ENCODE measurements at places on chromosomes 4 and X.
A peak's percentile ranks its signal among the peaks of the same experiment; 100 is the strongest.

DNA sequence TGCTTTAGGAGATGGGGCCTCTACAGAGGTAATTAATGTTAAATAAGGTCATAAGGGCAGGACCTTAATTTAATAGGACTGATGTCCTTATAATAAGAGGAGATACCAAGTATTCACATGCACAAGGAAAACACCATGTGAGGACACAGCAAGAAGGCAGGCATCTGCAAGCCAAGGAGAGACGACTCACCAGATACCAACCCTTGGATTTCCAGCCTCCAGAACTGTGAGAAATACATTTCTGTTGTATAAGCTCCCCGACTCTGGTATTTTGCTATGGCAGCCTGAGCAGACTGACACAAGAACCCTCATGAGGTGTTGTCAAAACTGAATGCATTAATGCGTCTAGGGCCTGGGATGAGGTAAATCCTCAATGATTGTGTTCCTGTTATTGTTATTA, 56.2 kb upstream of the MAPK10 start:
- DNase-seq, result no peak

DNA sequence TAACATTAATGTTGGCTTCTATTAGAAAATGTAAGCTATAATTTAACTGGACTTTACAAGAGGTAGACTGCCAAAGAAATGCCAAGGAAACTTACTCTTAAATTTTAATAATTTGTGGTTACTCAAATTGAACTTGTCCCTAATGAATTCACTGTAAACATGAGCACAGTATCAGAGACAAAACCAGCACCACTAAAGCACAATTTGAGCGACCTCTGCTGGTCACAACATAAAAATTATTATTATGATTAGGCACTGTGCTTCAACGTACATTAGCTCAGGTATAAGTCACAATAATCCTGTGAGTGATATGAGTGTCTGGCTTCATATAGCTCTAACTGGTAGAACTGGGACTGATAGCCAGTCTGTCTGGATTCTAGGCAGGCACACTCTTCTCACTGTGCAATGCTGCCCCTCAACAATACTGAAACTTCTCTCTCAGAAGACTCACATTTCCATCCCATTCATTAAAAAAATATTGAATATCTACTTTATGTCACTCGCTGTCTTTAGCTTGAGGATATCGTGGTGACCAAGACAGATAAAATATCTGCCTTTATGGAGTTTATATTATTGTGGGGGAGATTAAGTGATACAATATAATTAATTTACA, 8.0 kb downstream of the NUDT6 start:
- DNase-seq, result no peak

DNA sequence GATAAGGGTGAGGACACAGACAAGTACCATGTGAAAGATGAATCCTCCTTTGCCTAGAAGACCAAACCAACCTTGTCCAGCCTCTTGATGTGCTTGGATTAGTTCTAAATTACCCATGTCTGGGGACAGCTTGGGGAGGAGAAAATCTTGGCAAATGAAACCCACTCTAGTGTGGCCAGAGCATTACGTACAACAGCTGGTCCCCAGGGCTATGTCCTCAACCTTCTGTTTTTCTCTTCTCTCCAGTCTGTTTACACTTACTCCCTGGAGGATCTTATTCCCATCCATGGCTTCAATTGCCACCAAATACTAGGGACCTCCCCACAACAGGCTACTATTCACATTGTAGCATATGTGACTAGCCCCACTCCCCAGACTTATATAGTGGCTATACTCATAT, 384.5 kb downstream of the OPHN1 start:
- DNase-seq, result no peak

DNA sequence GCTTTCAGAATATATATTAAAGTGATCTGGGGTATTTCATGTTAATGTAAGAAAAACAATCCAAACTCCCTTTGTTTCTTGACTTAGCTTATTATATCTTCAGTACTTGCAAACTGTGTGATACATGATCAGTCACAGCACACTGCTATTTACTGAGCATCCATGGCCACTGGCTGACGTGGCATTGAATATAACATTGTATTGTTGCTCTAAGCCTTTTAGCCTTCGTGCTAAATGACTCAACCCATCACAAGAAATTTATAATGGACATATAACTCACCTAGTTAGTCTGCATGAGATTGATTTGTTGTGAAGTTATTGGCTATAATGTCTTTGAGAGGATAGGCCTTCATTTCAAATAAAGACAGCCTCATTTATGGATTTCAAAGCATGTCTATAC, 642.6 kb downstream of the IL1RAPL1 start:
- no peak for DNase-seq

DNA sequence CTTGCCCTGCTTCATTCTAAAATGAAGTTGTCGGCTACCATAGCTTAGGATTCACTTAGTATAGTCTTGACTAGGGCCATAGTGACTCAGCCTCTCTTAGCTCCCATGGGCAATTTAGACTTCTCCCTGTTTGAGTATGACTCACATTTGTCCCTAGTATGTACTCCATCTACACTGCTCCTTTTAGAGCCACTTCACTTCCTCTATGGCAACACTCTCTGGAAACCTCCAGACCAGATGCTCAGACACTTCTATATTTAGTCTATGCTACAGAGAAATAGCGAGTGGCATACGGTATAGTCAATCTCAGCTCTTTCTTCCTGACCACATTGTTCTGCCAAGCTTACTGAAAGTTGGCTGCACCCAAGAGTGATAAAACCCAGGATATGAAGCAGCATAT, 11.2 kb downstream of the MEPE start:
- no peak for DNase-seq

DNA sequence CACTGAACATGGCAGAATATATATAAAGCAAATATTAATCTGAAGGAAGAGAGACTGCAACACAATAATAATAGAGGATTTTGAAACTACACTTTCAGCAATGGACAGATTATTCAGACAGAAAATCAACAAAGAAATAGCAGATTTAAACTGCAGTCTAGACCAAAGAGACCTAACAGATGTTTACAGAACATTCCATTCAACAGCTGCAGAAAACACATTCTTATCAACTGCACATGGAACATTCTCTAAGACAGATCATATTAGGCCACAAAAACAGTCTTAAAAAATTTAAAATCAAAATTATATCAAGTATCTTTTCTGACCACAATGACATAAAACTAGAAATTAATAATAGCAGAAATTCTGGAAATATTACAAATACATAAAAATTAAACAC, 27.1 kb downstream of the CENPE start:
- no peak for DNase-seq

GRCh38 chrX:143058120-143058519, 32.4 kb downstream of the SPANXN4 start:
- peak; percentile 77 for DNase-seq

- DNase-seq, result no peak
Observed at GRCh38 chr4:6419452-6420028, 52.9 kb downstream of the PPP2R2C start.

- no peak for DNase-seq
Observed at GRCh38 chr4:21554066-21554465, 394.5 kb downstream of the KCNIP4 start.

GRCh38 chr4:61277785-61278760, 77.9 kb downstream of the ADGRL3 start:
- DNase-seq, result no peak

- no peak for DNase-seq
Observed at GRCh38 chrX:140563893-140564292, 59.0 kb upstream of the SOX3 start.

DNA sequence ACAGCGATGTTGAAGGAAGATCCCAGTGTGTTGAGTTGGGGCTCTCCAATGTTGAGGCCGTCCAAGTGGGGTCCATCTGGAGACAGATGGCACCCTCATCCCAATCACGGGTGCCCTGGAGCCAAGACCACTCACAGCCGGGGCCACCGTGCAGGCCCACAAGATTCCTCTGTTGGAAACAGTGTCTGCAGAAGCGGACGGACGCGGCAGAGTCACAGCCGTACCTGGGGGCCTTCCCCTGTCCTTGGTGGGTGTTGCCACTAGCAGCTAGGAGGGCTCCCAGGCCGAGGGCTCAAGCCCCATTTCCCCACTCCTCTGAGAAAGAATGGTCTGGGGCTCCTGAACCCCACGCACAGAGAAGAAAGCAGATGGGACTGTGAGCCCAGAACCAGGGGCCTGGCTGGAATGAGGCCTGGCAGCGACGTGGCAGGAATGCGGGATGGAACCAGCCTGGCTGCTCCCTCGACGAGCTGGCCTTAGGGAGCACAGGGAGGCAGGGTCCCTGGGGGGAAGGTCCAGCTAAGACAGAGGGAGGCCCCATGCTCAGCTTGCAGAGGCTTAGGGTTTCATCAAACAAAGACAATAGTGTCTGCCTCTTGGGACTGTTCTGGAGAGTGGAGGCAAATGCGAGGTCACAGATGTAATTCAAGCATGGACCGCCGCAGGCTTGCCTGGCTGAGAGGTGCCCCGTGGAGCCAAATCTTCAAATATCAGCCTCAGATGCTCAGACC, 228.9 kb downstream of the AFAP1 start:
- DNase-seq, result no peak

GRCh38 chr4:47914926-47915237, 499 bp upstream of the NFXL1 start:
- no peak for DNase-seq

DNA sequence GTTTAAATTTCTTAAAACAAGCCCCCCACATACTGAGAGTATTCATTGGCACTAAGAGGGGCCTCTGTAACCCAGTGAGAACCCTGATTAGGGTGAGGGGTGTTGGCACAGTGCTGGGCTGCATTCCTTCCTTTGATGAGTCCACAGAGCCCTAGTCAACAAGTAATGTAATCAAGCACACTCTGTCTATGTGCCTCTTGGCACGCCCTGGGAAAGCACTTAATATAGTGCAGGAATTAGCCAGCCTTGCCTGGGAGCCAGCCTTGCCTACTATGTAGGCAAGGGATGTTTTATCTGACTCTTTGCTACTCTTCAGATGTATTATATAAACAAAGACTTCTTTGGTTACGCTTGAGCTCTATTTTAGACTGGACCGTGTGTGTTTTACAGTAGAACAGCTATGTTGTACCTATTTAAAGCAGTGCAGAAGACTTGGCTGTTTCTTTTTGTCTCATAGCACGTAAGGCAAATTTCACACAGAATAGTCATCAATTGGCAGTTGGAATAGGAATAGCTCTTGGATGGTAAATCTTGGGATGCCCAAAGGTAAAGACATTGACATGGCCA, 64.3 kb downstream of the FRAS1 start:
- DNase-seq, result no peak

- DNase-seq, result peak; percentile 12
Observed at GRCh38 chr4:177250056-177250696, 59.5 kb upstream of the NEIL3 start.
